HFFc6 (cell line): ENCODE measurements at places on chromosomes 11 and 22. TPM values are rescaled to one million over a fixed set of nuclear protein-coding genes. Genes with fewer than 3 reads are reported as not detected.

Gene FREY1
- total RNA-seq: 0.37 to 0.73 TPM (median 0.40 TPM) in 3 replicates

Gene OR2AT4
- total RNA-seq: not detected in 3 replicates

Gene SLC25A18
- not detected in 3 replicates for total RNA-seq

DNA sequence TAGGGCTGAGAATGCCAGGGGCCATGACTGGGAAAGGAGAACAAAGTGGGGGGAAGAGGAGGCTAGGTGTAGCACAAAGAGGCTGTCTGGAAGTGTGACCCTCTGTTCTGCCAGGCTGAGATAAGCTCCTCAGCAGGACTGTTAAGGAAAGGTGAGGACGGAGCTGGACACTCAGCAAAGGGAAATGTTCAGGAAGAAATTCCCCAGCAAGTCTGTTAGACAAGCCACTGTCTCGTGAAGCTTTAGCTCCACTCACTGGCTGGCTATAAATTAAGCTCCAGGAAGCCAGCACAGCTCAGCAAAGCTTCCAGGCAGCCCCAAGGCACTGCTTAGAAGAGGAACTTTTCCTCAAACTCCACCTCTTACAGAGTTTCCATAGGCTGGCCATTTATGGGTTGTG is 181.2 kb upstream of the API5 start:
- no peak overlapping the region for H3K4me3 ChIP-seq
- DNase-seq: no peak
- H3K4me1 ChIP-seq: no peaks in the 10 kb centered on the region
- H3K27ac ChIP-seq: no peak overlapping the region
- H3K27me3 ChIP-seq: peaks cover 2% of the 10 kb centered on the region; the same call in 1 of the 2 replicates
- H3K36me3 ChIP-seq: no peaks in the 10 kb centered on the region

- no peaks in the 10 kb centered on the region for H3K36me3 ChIP-seq
- no peaks in the 10 kb centered on the region for H3K4me1 ChIP-seq
- no peak for DNase-seq
Observed at GRCh38 chr11:105696000-105696399, 86.1 kb downstream of the GRIA4 start.

- peaks cover 64% of the 10 kb centered on the region for H3K4me1 ChIP-seq
- H3K27me3 ChIP-seq: peaks cover 4% of the 10 kb centered on the region; the same call in 1 of the 2 replicates
- H3K36me3 ChIP-seq: peaks cover 16% of the 10 kb centered on the region
- peak; percentile 100 for DNase-seq
- H3K27ac ChIP-seq: peak overlapping the region; percentile 100
Observed at GRCh38 chr11:9565822-9566560, 7.5 kb upstream of the WEE1 start.
